Body of pancreas (tissue), 4 donors: ENCODE measurements at places on chromosomes 3 and 15.

DNA sequence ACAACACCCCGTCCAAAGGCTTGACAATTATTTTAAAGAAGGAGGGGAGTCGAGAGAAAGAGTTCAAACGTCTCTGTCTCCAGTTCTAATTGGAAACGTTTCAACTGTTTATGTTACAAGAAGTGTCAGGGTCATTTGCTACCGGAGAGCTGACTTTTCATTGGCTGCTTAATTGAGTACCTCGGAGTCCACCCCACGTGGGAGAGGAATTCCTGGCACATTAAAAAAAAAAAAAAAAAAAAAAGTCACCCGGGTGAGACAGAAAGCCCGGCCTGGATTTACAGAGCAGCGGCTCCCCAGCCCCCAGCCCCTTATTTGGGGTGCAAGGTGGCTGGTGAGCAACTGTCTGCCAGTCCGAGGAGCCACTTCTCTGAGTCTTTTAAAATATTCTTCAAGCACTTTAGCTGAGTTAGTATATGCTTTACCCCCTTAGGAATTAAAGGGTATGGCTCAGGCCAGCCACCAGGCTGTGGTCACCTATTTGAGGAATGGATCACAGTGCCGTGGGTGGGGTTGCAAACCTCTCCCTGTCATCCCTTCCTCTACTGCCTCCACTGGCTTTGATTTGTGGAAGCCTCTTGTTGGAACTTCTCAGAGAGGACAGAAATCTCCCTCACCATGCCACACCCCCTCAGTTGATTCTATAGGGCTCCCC is 3.9 kb upstream of the TLE3 start:
- DNase-seq, result peak; percentile 90

- peak; percentile 19 for DNase-seq
Observed at GRCh38 chr3:6860954-6861624, at the start of gene GRM7. Gene GRM7 (plus strand): TSS chr3:6861115.

DNA sequence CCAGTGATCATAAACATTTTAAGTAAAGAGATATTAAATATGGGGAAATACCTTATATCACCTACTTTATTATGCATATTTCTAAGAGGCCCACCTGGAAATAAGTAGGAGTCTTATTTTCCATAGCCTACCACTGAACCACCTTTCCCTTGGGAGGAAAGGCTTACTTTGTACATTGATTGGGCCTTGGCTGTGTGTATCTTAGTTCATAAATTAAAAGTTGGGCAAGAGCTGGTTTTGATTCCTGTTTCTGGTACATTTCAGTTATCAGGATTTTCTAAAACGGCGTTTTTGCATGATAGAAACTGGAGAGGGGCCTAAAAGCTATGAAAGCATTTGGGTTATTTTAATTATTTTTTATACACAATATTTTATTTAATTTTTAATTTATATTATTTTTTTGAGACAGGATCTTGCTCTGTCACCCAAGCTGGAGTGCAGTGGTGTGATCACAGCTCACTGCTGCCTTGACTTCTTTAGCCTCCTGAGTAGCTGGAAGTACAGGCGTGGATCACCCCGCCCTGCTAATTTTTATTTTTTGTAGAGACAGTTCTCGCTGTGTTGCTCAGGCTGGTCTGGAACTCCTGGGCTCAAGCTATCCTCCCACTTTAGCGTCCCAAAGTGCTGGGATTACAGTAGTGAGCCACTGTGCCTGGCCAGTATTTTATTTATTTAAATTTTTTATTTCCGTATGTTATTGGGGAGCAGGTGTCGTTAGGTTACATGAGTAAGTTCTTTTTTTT is 2.6 kb downstream of the GMPS start:
- DNase-seq, result no peak

- DNase-seq, result no peak
Observed at GRCh38 chr3:36943601-36944000, 1.3 kb downstream of the TRANK1 start.

DNA sequence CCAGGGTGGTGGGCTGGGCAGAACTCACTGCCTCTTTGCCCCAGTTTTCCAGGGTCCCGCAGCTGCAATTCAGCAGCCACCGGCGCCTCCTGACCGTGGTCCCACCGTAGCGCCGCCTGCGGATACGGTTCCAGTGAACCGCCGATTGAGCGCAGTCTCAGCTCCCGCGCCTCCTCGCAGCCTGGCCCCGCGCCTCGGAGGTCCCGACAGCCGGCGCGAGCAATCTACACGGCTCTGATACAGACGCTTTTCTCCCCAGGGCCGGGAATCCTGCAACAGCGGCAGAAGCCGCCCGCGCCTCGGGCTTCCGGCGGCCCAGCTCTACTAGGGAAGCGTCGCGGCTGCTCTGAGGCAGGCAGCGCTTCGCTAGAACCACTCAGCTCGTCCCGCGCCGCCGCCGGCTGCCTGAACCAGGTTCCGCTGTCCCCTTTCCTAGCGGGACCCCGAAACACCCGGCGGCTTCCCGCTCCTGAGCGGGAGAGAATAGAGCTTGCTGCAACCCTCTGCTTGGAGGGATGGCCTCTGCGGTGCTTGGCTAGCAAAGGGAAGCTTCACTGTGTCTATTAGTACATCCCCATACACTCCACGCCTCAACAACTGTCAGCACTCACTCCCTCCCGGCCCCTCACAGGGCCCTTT is 3.1 kb downstream of the FOXL2NB start:
- peak; percentile 35 for DNase-seq

DNA sequence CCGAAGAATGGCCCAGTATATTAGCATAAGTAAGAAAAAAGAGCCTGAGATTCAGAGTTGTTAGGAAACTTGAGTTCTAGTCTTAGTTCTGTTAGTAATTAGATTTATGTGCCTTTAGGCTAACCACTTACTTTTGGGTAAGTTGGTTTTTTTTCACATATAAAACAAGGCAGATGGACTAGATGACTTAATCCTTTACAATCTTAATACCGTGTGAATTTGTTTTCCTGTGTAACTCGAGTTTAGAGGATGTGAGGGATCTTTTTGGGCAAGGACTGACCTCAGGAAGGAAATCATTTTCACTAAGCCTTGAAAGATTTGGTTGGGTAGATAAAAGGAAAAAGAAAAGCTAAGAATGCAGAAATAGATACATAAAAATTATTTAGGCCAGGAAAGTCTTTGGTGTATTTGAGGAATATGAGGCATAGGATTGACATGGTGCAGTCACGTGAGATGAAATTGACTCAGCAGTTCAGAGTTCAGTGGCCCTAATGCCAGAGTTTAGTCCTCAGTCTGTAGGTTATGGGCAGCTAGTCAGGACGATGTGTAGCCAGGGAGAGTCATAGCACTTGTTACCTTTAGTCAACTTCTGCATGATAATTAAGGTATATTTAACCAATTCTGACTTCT is 34.6 kb downstream of the PAK2 start:
- no peak for DNase-seq

DNA sequence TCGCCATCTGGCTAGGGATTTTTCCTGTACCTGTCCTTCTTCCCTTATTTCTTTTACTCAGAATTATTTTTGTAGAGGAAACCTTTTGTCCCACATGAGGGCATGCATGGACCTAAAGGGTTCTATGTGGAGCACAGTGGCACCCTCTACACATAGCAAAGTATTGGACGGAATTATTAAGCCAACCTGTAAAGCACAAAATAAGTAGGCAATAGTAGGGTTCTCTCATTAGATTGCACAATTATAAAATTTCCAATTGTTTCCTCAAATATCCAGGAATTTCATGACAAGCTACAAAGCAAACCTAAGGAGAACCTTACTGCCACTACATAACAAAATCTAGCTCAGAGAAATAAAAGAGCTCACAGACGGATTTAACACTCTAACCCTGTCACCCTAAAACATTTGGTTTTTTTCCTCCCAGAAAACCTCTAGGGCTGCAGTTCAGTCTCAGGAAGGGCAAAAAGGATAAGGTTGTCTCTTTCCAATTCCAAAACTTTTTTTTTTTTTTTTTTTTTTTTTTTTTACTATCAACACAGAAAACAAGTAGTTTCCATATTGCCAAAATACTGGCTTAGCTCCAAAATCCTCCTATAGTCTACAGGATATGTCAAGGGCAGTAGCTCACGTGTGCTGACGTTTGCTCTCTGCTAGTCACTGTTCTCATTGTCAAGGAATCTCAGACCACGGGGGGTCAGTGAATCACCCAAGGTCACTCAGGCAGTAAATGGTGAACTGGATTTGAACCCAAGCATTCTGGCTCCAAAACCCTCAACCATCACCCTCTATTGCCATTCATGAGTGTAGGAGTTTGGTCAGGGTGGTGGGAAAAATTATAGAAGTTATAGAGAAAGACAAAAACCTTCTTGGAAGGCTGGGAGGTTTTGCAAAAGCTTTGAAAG is 52.3 kb downstream of the NCEH1 start:
- DNase-seq, result peak; percentile 49

- DNase-seq, result no peak
Observed at GRCh38 chr3:61828184-61828874, 267.0 kb downstream of the PTPRG start.

DNA sequence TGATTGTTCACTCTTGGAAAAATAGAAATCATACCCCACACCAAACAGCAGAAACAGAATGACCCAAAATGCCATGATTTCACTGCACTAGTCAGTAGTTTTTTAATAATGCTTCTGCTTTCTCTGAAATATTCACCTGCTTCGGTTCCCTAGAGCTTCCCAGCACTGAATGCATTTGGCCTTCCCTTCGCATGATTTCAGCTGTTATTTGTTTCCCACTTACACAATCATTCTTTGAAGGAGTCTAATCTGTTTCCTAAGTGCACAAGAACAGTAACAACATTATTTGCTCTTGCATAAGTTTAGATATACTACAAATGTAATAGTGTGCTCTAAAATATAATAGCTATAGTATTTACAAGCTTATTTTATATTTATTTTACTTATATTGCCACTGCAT is 178.7 kb downstream of the STAC start:
- DNase-seq, result no peak

DNA sequence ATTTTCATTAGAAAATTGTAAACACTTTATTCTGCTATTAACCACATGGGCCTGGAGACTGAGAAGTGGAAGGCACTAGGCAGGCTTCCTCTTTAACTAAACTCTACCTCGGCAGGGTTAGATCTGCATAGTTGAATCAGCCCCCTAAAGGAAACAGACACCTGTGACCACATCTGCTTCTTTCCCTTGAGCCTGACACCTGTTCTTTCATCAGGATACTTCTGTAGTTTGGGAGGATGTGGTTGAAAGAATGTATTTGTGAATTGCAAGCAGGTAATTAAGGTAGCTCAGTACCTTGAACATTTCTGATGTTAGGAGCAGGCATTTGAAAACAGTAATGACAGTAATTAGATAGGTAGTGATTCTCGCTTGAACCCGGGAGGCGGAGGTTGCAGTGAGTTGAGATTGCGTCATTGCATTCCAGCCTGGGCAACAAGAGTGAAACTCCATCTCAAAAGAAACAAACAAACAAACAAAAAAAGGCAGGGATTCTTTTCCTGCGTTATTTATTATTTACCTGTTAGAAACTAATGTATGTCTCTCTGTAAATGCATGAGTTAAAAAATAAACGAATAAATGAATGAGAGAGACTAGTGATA is 468.5 kb downstream of the NLGN1 start:
- DNase-seq, result no peak

DNA sequence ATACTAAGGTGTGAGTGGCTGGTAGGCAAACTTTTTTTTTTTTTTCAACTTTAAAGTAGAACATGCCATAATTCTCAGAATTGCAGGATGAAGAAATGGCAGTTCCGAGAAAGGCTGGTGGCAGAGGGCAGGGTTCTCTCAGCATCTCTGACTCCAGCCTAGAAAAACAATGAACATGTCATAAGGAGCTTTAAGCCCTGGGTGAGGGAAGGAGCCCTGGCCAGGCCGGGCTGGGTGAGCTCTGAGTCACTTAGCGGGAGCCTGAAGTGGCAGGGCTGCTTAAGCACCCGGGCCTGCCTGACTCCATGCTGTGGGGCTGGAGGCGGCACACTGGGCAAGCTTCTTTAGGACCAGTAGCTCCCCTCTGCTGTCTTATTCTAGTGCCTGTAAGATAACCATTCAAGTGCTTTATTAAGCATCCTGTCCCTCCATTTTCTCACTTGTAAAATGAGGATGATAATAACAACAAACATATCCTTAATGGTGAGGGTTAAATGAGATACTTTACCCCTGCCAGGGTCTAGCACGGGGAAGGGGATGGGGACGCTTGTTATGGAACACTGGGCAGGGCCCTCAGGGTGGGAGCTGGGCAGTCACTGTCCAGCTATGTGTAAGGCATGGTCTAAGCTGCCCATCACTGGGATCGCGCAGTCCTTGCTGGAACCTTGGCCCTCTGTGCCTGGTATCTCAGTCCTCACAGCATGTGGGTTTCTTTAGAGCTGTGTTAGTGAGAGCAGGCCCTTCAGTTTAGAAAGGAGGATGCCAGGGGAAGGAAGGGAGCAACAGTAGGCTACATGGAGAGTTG is 18.4 kb downstream of the SMAD6 start:
- no peak for DNase-seq

DNA sequence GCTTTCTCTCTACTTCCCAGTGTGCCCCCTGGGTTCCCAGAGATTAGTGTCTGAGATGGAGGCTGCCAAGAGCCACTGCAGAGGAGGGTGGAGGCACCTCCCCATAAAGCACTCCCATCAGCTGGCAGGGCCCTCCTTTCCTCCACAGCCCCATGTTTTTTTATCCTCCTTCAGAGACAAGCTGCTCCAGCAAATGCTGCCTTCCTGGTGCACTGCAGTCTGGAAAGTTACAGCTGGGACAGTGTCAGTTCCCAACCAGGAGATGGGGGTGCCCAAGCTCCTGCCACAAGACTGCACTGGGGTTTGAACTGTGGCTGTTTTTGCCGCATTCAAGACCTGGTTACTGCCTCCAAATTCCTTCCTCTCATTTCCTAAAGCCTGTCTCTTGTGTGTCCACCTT is 206.1 kb downstream of the CADPS start:
- no peak for DNase-seq

GRCh38 chr3:4416427-4416945 is 50.6 kb downstream of the SUMF1 start:
- no peak for DNase-seq

DNA sequence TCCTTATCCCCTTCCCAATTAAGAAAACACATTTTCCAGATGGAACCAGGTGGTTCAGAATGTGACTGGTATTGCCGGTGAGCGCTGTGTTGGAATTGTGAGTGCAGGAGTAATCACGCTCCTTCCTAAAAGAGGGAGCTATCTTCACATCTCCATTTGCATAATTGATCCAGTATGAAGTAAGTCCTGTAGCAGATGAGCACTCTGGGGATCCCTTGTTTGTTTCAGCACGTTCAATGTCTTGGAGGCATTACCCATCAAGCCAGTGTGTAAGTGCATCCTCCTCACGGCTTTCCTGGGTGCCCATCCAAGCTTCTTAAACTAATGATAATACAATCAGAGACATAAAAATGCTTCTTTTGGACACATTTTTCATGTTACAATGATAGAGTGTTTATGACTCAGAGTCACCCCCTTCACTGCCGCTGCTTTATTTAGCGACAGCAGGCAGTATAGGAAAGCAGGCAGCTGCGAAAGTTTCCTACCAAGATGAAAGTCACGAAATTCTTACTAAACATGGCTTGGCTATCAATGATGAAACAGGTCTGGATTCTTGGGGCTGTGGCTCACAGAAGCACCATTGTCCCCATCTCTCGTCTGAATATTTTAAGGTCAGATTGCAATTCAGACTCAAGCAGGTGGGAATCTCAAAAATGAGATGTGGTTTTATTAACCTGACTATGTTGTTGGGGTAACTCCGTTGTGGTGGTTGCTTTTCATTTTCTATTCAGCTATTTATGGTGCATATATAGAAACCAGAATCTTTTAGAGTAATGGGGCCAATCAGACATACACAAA is 346.3 kb upstream of the MDFIC2 start:
- DNase-seq, result no peak

- no peak for DNase-seq
Observed at GRCh38 chr3:149781211-149781610, 11.1 kb downstream of the ANKUB1 start.
